ENCODE measurements at places on chromosomes 13 and 19. TPM values are rescaled to one million over a fixed set of nuclear protein-coding genes. Genes with fewer than 3 reads are reported as not detected.

NLRP12 gene
- total RNA-seq, result not detected

KIR3DL2 gene
- not detected for total RNA-seq

AMER2 gene
- total RNA-seq, result not detected

ZNF229 gene
- total RNA-seq, result 3.7 TPM

UBE2L5 gene
- not detected for total RNA-seq

RXFP2 gene
- total RNA-seq, result not detected

Data from subcutaneous preadipocyte (primary cell).